Amygdala (tissue), 56 donors: ENCODE measurements at places on chromosomes 2 and 18.

- no peak for DNase-seq
Observed at GRCh38 chr2:127872354-127872753, 13.4 kb downstream of the AMMECR1L start.

- no peak for DNase-seq
Observed at GRCh38 chr2:52341732-52342131, 1309.8 kb upstream of the NRXN1 start.

GRCh38 chr2:113215056-113215455 is 41.3 kb downstream of the PSD4 start:
- DNase-seq, result no peak

DNA sequence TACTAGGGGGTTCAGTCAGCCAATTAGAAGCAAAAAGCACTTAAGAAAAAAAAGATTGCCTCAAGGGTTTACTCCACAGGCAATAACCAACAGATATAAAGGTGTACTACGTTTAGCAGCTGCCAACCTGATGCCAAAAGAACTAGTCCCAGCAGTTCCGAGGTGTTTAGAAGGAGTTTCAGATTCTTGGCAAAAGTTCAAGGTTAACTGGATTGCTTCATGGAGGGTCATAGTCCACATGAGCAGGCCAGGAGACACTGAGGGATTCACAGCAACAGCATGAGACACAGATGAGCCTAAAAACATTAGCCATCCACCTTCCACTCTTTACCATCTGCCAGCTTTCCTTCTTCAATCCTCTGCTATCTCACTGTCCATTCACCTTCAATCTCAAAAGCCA is 4.9 kb upstream of the DNAH7 start:
- DNase-seq, result no peak

DNA sequence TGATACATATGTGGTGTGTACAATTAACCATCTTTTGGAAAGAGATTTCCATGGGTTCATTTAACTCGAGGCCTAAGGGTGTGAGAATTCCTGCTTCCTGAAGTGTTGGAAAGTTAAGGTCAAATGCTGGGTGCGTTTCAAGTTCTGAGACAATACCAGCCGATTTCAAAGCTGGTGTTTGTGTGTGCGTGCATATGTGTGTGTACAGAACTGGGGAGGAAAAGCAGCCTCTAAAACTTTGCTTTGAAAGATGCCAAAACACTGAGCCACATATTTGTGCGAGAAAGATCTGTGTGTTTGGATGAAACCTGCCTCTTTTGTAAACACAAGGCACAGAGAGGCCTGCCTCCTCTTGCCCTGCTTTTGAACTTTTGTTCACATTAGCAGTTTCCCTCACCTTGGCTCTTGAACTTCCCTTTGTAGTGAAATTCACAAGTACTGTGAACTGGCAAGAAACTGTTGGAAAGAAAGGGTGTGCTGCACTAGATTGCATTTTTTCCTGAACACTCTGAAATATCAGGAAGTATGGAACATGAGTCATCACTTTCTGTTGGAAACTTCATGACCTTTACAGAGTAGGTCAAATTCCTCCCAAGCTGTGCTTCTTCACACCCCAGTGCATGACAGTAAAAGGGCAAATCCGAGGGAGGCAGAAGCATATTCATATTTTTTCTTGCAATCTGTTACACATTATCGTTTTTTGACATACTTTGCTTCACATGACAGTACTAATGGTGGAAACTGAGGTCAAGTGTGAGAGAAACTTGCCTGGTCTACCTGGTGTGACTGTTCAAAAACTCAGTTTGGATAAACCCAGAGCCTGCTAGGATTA is 20.0 kb upstream of the CAVIN2 start:
- DNase-seq, result no peak

- no peak for DNase-seq
Observed at GRCh38 chr2:128159437-128159836, 68.4 kb downstream of the UGGT1 start.

DNA sequence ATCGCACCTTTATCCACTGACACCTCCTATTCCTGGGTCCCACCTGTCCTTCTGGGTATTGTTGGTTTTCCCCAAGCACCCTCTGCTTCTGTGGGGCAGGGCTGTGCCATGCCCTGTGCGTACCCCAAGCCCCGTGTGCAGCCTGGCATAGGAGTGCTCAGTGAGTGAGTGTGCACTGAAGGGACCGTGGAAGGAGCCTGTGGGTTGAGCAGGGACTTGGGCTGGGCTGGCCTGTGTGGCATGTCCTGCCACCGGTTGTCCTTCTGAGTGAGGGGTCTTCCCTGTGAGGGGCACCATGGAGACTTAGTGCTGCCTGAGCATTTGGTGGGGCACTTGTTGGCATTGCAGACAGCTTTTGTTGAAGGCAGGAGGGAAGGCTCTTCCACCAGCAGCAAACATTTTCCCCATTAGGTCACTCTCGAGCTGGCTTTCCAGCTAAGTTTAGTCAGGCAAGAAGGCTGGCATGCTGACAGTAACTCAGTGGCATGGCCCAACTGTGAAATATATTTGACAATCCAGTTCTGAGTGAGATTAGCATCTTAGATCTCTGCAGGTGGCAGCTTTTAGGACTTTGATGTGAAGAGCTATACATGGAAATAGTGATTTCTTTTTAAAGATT is 64.7 kb downstream of the LPIN1 start:
- no peak for DNase-seq

DNA sequence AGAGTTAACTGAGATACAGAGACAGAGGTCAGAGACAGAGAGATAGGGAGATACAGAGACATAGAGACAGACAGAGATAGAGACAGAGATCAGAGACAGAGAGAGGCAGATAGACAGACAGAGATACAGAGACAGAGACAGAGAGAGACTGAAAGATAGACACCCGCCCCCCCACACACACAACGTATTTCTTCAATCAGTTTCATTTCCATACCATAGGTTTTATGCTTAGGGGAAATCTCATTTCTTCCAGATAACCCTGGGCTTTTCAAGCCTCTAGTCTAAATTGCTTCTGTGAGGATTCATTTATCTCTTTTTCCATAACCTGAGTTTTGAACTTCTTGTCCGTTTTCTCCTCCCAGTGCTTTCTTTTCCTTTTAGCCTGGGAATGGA is 94.6 kb downstream of the CD8B2 start:
- DNase-seq, result no peak

DNA sequence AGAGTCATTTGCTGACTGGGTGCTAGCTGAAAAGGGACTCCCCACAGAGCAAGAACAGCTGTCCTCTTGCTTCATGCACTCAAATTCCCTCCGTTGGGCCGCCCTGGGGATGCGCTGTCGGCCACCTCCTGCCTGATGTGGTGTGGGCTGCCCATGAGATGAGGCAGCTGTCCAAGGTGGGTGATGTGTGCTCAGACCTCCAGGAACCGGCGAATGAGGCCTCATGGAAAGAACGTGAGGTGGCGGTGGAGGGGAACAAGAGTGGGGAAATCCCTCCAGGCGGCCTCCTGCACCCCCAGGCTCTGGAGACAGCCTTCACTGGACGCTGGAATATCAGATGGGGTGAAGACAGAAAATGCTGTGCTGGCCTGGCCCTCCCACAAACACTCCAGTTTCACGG is 79.8 kb downstream of the LONRF2 start:
- DNase-seq, result no peak

DNA sequence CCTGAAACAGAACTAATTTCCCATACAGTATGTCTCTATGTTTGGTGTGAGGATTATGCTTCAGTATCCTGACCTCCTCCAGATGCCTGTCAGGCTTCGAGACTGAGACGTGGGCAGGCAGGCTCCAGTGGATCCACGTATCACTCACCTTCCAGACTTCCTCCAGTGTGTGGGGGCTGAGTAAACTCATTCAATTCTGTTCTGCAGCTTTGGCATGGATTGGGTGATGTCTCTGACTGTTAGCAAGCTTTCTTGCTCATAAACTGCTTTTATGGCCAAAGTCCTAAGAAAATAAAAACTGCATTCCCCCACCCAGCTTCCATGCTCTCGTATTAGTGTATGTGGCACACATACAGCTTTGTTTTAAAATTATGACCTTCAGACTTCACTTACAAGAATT is 53.6 kb downstream of the CCDC93 start:
- DNase-seq, result no peak

GRCh38 chr2:231764760-231765159 is 16.3 kb downstream of the PDE6D start:
- DNase-seq, result no peak

GRCh38 chr18:24023185-24023814 is 8.7 kb downstream of the TTC39C start:
- no peak for DNase-seq

DNA sequence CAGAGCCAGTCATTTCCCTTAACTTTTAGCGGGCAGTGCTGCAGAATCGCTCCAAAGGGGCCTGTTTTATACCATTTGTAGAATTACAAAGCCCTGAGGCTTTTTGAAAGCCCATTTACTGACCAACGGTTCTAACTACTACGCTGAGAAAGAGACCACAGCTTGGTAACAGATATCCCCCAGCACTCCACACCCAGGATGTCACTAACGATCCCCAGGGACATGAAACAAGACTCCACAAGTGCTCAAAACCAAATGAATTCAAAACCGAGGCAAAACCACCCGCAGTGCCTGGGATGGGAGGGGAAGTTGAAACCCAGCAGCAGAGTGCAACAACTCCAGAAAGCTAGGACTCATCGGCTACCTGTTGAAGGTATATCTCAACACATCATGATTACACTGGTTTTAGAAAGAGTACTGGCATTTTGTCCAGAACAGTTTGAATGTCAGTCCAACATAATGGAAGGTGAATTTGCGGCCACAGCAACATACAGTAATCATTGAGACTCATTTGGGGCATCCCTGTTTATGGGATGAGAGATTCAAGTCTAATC is 33.6 kb upstream of the LRP2 start:
- DNase-seq, result no peak

DNA sequence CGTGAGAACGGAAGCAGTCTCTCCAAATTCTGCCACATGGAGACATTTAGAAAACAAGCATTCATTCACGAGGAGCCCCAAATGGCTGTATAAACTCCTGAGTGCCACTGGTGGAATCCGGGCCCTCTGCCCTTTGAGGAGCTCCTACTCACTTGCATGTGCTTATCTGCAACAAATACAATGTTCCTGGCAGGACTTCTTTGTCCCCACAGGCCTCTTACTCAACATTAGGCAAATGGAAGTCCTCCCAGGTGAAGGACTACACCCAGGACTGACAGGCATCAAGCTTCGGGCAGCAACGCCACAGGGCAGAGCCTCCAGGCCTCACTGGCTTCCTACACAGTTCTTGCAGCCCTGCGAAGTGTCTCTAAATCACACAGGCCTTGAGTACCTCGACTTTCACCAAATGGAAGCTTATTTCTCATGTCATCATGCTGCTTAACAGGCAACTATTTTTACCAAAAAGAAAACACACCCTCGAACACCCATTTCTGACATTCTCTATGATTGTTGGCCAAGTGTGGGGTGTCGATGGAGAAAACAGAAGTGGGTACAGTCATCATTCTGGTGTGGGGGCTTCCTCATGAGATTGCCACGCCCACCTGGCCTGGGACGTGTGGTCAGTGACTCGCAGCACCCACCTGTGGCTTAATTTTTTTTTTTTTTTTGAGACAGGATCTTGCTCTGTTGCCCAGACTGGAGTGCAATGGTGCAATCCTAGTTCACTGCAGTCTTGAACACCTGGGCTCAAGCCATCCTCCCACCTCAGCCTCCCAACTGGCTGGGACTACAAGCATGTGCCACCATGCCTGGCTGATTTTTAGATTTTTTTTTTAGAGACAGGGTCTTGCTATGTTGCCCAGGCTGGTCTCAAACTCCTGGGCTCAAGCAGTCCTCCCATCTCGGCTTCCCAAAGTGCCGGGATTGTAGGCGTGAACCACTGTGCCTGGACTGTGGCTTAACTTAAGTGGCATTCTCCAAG is 186.8 kb upstream of the GLI2 start:
- DNase-seq, result no peak

GRCh38 chr2:116922414-116922813 is 892.1 kb upstream of the DDX18 start:
- DNase-seq, result no peak

GRCh38 chr2:37585295-37585908 is 86.0 kb downstream of the CDC42EP3 start:
- no peak for DNase-seq

- DNase-seq, result no peak
Observed at GRCh38 chr18:48228841-48229240, 180.3 kb downstream of the ZBTB7C start.

DNA sequence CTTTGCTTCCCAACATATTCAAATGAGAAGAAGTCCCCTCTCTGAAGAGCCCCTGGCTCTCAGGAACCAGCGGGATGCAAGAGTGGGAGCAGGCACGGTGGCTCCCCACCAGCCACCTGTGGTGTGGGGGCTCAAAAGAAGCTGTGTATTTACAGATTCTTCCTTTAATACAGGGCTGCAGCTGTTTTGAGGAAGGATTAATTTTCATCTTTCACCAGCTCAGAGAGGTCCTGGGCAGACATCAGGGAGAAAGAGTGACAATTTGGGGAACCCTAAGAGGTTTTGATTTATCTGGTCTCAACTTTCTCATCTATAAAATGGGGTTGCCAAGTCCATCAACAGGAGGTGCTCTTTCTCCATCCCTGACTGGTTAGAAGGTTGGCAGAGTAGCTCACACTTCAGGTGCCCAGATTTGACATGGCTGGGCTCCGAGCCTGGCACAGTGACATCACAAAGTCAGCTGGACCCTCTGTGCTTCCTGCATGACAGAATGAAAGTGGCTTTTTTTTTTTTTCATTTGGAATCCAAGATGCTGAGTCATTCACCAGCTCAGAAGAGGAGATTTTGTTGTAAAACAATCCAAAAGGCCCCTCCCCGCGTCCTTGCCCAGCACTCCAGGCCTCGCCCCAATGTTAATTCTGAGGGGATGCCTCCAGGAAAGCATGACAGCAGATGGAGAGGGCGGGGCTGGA is 15.5 kb upstream of the SIX2 start:
- DNase-seq, result no peak

DNA sequence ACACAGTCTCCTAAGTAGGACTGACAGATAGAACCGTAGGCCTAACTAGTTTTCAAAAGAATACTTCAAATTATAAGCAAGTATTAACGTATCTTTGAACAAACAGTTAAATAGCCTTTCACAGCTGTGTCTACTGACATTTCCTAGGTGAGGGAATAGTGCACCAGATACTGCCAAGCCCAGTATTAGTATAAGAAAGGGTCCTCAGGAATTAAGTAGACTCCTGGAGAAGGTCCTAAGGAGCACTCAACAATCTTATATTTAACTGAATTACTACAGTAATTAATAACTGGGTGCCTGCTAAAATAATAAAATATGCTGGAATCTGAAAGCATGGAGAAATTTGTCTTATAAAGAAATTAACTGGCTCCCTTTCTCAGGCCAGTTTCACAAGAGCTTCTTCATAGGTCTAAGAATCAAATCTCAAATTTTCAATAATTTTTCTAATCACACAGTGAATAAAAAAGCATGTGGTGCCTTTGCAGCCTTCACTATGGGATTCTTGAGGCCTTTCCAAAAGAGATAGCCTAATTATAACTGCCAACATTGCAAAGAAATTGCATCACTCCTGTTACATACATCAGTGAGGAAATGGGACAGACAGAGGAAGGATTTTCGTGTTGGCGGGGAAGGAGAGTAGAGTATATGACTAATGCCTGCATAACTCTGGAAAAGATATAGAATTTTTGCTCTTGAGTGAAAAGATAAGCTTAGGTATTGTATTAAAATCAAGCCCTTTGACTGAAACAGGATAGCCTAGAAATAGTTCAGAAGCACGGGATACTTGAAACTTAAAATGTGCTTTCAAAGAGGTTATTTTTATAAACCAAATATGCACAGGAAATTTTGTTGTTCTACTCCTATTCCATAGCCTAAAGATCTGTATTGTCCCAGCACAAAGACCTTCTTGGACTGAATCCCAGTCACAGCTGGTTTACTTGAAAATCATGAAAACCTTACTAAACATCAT is 228.6 kb upstream of the STK17B start:
- no peak for DNase-seq

- no peak for DNase-seq
Observed at GRCh38 chr2:88281302-88282217, 111.4 kb downstream of the THNSL2 start.
